Esophagus muscularis mucosa (tissue), 4 donors: ENCODE measurements at places on chromosomes 5 and 9.

GRCh38 chr5:177194268-177194667 is 60.7 kb downstream of the NSD1 start:
- no peak for DNase-seq

GRCh38 chr9:82201196-82201595 is 212.6 kb downstream of the SPATA31D1 start:
- no peak for DNase-seq

DNA sequence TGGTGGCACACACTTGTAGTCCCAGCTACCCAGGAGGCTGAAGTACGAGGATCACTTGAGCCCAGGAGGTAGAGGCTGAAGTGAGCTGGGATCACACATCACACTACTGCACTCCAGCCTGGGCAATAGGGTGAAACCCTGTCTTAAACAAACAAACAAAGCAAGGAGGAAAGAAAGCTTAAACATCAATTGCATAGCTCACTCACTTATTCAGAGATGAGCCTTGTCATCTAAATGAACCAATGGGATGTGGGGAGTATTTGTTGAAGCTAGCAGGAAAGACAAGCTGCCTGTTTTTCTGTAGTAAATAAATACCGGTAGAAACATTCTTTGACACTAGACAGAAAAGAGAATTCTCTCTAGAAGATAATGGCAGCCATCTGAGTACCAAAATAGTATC is 161.0 kb upstream of the SLC12A2 start:
- no peak for DNase-seq

DNA sequence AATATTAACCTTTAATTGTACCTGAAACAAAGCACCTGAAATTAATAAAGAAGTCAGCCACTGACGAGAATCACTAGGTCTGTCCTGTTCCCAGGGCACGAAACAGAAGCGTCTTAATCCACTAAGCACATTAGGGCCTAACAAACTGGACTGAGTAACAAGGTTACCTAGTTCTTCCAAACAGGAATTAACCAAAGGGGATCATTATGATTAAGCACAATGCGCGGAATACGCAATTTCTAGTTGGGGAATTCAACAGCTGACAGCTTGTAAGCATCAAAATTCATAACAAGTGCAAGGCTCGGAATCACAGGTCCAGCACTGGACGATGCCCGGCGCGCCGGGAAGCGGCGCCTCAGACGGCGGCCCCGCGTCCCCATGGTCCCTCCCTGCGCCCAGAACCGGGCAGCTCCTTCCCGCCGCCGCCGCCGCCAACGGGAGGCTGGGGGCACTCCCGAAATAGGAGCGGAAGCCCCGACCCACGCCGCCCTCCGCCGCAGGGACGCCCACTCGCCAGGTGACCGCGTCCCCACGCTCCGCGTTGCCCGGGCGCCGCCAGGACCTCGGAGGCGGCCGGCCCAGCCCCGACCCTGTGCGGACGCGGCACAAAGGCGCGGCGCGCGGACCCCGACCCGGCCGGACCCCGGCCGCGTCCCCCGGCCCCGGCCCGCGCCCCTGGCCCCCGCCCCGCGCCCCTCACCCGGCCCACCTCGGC is 898 bp downstream of the CAMSAP1 start:
- no peak for DNase-seq

DNA sequence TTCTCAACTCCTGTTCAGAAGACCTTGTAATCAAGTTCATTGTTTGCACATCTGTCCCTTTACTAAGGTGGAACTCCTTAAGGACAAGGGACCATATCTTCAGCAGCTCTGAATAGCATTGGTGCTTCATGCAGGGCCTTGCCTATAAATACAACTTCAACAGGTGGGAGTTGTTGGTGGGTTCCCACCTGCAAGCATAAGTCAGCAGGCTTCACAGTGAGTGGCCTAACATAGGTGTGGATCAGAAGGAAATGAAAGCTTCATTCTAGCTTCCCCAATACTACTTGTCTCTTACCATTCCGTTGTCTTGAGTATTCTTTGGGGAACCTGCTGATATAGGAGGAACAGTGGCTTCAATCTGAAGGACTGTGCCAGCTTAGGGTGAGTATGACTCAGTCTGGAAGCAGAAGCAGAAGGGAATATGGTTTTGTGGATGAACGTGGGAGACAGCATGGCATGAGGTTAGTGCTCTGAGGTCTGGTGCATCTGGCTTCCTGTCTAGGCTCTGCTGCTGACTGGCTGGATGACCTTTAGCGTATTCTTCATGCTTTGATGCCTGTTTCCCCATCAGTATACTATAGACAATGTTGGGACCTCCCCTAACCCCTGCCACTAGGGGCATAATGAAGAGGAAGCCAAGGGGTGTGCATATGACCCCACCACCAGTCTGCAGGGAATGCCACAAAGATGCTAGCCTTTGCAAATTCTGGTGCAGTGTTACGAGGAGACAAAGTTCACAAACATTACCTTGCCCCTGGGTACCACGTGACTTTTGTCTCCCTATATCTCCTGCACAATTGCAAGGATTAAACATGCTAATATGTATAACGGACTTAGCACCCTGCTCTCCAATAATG is 192.3 kb downstream of the PALM2AKAP2 start:
- no peak for DNase-seq

GRCh38 chr9:34802916-34803315 is 93.0 kb upstream of the CCL21 start:
- DNase-seq: no peak

DNA sequence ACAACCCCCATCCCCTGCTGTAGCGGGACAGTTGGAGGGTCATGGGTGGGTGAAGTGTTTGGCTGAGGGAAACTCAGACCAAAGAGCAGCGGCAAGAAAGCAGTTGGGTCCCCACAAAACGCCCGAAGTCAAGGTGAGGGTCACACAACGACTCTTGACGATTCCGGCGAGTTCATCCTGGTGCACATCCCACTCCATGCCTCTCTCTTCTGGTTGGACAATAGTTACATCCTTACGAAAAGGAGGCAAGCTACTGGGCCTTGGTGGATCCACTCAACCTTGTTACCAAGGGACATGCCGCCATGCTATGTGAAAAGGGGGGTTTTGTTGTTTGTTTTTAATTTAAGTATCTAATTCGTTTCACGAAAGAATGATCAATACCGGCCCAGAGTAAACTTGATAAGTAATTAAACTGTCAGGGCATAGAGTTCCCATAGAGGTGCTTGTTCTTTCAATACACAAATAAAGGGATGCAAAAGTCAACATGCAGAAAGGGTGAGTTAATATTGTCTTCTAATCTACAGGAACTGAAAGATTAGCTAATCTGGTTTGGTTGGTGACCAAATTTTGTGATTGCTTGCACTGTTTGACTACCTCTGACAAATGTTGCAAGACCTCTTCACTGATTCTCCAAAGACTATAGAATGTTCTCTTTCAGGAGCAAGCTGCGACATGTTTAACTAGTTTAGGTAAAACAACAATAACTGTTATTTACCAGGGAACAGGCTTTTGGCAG is 732 bp upstream of the SMIM15 start:
- DNase-seq: no peak

GRCh38 chr5:125365747-125366146 is 619.3 kb upstream of the ZNF608 start:
- DNase-seq: no peak

DNA sequence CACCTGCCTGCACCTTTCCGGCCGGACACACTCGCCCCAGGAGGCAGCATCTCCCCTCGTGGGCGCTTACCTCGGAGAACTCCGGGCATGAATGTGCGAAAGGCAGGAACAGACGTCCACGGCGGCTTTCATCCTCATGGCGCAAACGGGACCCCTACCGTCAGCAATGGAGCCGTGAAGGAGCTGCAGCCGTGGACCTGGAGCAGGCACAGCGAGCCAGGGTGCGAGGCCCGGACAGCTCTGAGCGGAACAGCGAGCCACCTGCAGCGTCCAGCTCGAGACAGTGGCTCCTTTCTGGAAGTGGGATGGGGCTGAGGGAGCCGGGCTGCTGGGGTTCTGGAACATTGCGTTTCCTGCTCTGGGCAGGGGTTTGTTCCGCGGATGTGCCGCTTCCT is 7.8 kb upstream of the SLC6A19 start:
- DNase-seq: no peak

- DNase-seq: no peak
These were observed 198.8 kb downstream of the AUH start for GRCh38 chr9:91162784-91163443.

DNA sequence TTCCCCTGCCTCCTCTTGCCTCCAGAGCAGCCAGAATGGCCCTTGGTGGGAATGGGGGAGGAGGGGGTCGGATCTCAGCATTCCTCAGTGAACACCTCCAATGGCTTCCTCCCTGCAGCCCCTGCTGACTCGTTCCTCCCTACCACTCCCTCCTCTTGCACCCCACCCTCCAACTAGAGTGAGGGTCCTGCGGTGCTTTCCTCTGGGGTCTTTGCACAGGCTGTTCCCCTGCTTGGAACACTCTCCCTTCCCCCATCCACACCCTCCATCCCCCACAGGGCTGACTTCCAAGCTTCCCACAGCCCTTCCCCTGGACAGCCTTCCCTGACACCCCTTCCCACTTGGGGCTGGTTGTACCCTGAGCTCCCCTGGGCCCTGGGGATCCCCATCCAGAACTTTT is 70.4 kb upstream of the NEK6 start:
- peak; percentile 31 for DNase-seq

GRCh38 chr5:2011481-2012411 is 129.0 kb upstream of the IRX4 start:
- DNase-seq: peak; percentile 55

DNA sequence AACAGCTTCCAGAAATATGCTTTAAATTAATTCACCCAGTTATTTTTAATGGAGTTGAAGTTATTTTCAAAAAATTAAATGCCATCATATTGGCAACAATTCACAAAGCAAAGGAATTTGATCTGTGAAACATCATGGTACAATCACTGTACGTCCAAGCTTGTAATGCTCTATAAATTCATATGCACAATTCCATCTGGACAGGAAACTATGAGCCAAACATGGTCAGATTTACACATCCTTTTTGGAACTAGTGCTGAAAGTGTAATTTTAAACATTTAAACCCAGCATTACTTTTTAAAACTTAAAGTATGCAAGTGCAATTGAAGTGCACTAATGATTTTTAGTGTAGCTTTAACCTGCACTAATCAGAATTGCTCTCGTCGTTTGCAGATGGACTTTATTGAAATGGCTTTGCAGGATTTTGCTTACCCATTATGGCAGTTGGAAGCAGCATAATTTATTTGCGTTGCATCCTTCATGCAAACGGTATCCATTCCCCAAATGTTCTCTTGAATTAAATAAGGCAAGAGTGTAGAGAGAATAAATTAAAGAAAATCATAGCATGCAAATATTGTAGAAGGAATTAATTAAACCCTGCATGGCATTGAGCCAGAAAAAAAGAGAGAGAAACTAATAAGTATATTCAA is 21.0 kb upstream of the OR13F1 start:
- no peak for DNase-seq

- DNase-seq: peak; percentile 83
These were observed 21.4 kb downstream of the IPPK start for GRCh38 chr9:92648474-92648971.

GRCh38 chr5:54829102-54829501 is 156.3 kb downstream of the ESM1 start:
- DNase-seq: no peak
